Thymus (tissue), 14 donors: ENCODE measurements at places on chromosomes 1 and 21. TPM values are rescaled to one million over a fixed set of nuclear protein-coding genes. Genes with fewer than 3 reads are reported as not detected.

DNA sequence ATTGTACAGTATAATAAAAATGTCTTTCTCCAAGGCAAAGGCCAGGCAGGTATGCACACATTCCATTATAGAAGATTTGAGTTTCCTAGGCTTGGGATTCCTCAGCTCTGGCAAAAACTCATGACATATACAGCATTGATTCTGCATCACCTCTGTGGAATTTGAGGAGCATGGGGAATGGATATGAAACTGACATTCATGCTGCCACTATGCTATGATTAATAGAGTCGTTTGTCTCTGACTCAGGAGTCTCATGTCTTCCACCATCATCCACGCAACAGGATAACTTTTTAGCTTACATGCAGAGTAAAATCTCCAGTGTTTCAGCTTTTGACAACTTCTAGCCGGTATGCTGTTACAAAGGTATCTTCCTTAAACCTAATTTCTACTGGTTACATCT is 49.8 kb upstream of the ADORA3 start:
- DNase-seq = no peak

- DNase-seq = no peak
These were observed 1171.2 kb downstream of the PLA2G4A start for GRCh38 chr1:187999973-188000372.

DNA sequence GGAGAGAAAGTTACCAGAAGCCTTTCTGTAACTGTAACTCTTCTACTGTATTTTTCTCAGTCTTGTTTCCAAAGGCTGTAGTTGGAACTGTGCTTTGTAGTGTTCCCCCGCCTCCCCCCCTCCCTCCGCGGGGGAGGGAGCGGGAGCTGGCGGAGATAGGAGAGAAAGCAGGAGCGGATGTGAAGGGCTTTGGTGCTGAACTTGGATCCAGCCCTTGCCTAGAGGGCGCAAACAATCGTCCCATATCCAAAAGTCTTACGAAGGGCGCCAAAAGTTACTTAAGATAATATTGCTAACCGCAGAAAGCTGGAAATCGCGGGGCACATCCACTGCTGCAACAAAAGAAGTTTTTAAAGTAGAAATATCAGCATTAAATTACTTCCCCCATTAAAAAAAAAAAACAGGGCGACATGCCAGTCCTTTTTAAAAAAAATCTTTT is 2.4 kb upstream of the NFIA start:
- no peak for DNase-seq

- DNase-seq = no peak
These were observed 50.7 kb downstream of the UMODL1 start for GRCh38 chr21:42121794-42122193.

DNA sequence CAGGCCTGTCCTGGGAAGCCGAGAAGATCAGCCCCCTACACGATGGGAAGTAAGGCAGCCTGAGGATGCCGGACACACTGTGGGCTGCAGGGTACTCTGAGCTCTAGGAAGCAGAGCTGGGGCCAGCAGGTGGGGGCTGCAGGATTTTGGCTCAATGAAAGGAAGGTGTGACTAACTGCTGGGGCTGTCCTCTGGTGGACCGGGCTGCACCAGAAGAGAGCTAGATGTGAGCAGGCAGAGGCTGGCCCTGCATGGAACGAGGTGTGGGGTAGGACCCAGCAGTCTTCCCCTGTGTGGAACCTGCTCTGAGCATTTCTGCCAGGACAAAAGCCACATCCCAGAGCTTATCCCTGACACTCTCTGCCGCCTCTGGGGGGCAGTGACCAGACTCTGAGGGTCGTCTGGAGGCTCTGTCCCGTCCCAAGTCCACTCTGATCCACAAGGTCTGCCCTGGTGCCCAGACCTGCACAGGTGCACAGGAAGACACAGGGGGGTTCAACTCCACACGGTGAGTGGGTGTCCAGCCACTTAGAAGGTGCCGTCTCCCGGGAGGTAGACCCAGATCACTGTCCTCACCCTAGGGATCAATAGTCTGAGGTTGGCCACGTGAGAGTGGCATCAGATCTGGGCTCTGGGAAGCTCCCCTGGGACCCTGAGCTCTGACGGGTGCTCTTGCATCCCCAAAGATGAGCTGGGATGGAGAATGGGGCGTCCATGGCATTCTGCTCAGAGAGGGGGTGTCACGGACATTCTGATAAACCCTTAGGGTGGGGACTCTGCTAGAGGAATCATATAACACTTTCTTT is 187.6 kb upstream of the VAMP3 start:
- DNase-seq = no peak

Gene HCRTR1
- total RNA-seq = not detected
